ENCODE measurements at places on chromosomes 2 and 18.
A peak's percentile ranks its signal among the peaks of the same experiment; 100 is the strongest.

DNA sequence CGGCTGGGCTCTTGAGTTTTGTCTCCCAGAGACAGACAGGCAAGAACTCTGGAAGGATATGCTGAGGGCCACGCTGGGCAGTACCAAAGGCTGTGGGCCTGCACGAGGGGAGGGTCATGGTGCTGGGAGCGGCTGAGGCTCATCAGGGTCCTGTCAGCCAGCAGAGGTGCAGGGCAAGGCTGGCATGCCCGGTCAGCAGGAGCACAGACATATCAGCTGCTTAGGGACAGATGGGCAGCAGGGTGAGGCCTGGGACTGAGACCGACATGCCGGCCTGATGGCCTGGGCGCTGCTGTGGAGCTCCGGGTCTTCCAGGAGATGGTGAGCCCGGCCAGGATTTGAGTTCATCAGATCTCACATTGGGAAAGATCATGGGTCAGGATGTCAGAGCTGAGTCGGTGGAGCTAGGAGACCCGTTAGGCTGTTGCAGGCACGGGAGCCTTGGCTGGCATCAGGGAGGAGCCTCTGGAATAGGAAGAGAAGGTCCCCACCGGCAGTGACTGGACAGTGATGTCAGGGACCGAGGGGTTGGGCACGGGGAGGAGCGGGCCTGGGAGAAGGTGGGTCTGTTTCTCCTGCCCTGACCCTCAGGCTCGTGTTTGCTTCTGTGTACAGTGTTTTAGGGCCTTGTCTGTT lies 18.8 kb downstream of the CNDP2 start:
- DNase-seq, result no peak

GRCh38 chr2:185628985-185629384 lies 109.6 kb upstream of the FSIP2 start:
- no peak for DNase-seq

DNA sequence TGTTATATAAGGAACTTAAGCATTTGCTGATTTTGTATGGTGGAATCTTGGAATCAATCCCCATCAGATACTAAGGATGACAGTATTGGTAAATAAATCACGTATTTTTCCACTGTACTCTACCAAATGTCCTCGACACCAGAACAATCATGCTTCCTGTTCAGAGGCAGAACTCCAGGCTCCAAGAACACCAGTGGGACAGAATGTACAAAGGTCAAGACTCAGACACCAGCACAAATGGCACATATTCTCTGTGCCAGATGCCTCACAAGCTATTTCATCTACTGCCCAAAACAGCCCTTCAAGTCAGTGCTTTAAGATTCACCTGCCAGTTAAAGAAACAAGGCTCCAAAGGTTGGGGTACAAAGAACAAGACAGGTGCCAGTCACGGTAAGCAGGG lies 420.5 kb downstream of the STK39 start:
- DNase-seq, result no peak

- DNase-seq, result peak; percentile 38
Observed at GRCh38 chr2:227228061-227228667, 63.7 kb downstream of the COL4A3 start.

DNA sequence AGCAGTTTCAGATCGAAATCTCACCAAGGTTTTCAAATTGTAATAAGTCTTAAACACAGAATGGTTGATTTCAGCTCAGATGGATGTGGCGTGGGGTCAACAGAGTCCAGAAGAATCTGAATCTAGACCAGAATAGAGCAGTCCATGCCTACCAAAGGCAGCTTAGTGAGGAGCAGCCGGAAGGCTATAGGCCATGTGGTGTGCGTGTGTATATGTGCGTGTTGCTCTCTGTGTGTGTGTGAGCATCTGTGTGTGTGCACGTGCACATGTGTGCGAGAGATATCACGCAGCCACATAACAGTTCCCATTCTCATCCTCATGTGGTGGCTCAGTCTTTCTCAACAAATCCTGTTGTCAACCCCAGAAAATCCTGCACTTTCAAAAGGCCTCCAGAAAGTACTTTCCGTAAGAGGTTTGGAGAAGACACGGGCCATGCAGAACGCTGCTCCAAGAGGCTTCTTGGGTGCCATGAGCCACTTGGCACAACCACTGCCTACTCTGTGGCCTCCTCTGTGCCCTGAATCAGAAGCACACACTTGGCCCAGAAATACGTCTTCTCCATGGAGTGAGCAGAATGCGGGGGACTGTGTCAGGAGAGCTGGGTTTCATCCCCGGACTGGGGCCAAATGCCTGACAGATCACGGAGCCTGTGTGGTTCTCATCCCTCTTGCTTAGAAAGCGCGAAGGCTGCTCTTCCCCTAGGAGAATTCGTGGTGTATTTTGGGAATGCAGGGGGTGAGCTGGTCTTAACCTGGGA lies 67.3 kb downstream of the ACKR3 start:
- no peak for DNase-seq

DNA sequence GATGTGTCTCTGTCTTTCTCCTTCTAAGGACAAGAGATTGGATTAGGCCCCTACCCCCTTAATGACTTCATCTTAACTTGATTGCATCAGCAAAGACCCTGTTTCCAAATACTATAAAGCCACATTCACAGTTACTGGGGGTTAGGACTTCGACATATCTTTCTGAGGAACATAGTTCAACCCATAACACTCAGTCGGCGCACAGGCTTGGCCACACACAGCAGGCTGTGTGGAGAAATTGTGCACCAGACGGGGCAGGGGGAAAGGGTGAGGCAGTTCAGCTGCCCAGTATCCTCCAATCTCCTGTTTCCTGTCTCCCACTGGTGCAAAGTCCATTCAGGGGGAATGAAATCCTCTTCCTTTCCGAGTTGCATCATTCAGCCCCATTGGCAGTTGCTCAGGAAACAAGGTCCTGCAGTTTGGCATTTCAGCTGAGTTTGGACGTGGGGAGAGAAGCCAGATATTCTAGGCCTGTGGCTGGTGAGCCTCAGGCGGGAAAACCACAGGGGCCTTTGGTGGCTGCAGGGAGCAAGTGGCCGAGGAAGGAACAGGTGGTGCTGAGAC lies 9.4 kb upstream of the RAPGEF4 start:
- no peak for DNase-seq

DNA sequence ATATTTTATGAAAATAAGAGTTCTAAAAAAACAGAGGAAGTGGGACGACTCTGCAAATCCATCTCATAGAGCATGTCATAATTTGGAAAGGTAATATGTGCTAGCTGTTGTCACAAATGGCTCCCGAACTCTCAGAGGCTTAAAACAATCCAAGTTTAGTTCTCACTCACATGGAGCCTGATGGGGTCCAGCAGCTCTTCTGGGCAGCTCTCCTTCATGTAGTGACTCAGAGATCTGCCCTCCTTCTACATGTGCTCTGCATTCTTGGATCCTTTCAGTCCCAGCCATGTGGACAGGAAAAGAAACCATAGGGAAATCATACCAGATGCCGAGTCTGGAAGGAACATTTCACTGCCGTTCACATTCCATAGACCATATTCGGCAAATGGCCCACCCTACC lies 180.1 kb upstream of the APCDD1 start:
- DNase-seq, result no peak

DNA sequence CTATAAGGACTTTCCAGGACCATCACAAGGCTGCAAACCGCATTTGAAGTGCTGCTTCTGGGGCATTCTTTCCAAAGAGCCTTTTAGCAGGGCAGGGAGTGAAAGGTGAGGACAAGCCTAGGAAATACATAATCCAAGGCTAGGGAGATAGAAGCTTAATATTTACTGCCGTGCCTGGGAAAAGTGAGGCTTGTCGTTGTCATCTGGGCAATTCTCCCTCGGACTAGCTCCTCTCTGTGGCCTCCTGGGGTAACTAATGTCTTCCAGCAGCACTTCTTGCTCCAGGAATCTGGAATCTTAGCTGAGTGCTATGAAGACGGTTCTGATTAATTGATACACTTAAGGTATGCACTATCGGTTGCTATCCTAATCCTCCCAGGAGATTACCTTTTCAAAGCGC lies 69.3 kb upstream of the ATL2 start:
- no peak for DNase-seq

DNA sequence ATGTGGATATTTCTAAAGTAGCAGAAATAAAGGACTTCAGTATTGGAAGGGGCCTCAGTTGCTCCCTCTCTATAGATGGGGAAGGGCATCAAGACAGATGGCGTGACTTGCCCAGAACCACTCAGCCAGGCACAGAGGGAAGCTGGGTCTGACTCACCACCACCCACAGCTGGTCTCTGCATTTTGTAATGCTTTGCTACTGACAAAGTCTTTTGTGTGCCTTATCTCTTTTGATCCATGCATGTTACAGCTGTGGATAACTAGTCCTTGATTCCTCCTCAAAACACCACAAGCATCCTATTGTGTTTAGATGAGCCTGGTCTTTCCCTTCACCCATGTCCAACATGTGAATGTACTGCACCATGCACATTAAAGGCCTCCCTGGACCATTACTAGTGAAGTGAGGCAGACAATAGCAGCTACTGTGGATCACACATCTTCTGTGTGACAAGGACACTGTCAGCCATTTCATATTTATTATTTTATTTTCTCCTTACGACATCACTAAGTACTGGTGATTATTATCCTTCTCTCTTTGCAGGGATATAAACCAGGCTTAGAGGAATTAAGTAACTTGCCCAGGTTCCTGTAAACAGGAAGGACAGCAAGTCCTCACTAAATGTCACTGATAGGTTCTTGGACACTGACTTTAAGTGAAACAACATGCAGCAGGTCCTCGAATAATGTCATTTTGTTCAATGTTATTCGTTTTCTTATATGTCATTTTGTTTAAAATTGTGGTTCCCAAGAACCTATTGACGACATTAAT lies 29.6 kb upstream of the IL37 start:
- no peak for DNase-seq

- DNase-seq, result no peak
Observed at GRCh38 chr2:132522901-132523300, 106.3 kb downstream of the GPR39 start.

DNA sequence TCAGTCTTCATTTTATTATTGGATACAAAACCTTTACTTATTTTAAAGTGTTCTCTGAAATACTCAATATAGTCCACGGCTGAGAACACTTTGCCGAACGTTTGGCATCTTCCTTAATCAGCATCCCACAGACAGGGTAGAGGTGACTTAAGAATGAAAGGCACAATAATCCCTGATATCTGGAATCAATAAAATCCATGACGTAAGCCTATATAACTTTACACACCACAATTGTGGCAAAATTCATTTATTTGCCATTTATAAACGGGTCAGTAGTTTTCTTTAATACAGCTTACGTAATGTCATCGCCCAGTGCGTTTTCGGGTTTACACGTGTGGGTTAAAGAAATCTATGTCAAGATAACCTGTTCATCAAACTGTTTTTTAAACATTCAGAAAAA lies 1.3 kb downstream of the MGAT4A start:
- no peak for DNase-seq

DNA sequence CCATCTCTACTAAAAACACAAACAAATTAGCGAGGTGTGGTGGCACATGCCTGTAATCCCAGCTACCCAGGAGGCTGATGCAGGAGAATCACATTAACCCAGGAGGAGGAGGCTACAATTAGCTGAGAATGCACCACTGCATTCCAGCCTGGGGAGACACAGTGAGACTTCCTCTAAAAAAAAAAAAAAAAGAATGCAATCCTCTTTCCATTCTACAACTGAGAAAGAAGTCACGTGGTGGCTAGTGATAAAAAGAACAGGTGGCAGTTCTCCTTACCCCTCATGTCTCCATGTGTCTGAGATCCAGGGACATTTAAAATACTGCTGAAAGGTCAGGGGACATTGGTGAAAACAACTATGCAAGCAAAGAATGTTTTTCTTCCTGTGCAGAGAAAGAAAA lies 24.4 kb upstream of the GPR39 start:
- no peak for DNase-seq

DNA sequence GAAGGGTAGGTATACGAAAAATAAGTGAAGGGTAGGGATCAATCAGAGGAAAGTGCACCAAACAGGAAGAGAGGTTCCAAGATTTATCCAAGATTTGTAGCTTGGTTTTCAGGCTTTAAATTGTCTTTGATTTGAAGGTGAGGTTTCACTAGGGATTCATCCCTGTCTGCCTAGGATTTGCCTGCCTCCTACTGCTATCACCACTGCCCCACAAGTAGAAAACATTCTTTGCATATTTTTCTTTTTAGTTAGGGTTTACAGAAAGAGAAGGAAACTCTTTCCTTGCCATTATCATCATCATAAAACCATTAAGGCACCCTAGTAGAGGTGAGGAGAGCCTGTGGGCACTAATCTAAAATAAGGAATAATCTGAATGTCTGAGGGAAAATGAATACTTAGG lies 45.8 kb upstream of the TANC1 start:
- no peak for DNase-seq

DNA sequence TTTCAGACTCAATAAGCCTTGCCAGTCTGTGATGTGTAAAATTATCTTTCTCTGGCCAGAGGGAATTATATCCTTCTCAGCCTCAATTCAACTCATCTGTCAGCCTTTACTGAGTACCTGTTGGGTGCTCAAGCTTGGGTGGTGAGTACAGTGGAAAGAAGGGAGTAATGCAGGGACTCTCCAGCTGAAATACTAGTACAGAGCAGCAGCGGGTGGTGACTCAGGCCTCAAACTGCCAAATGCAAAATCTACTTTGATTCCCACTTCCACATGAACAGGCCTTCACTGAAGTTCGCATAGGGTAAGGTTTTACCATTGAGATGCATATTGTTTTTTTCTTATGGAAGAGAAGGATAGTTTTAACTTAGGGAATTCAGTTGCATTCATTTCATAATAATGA lies 326.8 kb downstream of the LRRTM1 start:
- DNase-seq, result no peak

DNA sequence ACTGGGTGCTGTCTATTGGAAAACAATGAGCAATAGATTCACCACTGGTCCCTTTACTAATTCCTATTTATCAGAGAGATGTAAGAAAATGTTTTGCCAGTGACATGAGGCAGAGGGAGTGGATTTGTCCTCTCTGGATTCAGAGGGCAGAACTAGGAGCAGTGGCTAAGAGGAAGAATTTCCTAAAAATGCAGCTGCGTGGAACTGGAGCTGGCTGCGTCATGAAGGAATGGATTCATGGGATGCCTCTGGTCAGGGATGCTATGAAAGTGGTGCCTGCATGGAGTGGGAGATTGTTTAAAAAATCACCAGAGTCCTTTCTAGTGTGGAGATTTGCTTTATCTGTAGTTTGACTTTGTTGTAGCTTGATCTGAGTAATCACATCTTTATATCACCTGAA lies 78.3 kb downstream of the ARHGEF33 start:
- DNase-seq, result no peak

GRCh38 chr2:231213931-231214642 lies 15.7 kb downstream of the ARMC9 start:
- DNase-seq, result no peak

DNA sequence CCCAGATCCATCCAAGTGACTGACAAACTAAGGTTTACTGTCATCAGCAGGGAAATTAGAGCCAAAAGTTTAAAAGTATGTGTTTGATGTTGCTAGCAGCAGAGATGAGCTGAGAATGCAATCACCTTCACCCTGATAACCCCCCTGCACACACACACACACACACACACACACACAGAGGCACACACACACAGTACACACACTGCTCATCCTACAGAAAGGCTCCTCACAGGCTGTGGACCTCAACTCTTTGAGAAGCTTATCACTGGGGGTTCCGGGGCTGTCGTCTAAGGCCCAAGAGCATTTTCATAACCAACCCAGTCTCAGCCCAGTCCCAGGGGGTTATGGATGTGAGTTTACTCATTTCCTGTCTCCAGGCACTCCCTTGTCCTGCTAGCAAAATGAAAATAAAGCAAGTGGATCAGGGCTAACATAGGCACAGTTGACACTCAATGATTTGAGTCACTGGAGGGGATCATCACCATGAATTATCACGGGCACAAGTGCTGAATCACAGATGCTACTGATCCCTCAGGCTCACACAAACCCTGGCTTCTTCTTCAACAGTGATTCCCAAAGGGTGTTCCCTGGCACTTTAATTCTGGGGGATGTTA lies 76.6 kb downstream of the ALK start:
- no peak for DNase-seq
